Stimulated activated CD4-positive, alpha-beta T cell treated with anti-CD3 and anti-CD28 coated beads, Interleukin-2, amount 100 ng/mL, for 24 hours (primary cell): ENCODE measurements at places on chromosomes 3 and 15.

DNA sequence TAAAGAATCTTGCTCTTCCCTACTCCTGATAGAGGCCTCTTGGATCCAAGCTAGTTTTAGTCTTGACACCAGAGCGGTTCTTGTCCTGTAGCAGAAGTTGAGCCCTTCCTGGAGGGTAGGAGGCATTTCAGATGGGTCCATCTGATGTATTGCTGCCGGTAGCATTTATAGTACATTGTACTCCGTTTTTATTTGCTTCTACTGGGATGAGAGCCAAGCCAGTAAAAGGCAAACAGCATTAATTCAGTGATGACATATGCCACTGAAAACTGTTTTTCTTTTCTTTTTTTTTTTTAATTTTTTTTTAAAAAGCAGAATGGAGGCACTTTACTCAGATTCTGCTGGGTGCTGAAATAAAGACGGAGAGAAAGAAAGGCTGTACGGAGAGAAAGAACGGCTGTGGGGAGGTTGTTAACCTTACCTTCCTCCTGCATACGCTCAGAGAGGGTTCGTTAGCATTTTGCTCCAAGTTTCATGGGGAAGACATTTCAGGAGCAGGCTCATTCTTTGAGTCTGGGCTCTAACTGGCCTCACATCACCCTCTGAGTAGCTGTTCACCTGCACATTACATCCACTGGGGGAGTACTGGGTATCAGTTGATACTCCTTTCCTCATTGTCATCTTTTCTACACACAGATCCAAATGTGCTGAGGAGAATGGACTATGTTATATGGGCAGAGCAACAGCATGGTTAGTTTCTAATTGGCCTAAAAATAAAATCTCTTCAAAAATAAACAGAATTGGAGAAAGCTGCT, 161.5 kb downstream of the FEZF2 start:
- no peak for DNase-seq

GRCh38 chr3:61862614-61863289, 301.4 kb downstream of the PTPRG start:
- DNase-seq, result no peak

- no peak for DNase-seq
Measured at GRCh38 chr3:149042789-149043386, 43.4 kb downstream of the HLTF start.

DNA sequence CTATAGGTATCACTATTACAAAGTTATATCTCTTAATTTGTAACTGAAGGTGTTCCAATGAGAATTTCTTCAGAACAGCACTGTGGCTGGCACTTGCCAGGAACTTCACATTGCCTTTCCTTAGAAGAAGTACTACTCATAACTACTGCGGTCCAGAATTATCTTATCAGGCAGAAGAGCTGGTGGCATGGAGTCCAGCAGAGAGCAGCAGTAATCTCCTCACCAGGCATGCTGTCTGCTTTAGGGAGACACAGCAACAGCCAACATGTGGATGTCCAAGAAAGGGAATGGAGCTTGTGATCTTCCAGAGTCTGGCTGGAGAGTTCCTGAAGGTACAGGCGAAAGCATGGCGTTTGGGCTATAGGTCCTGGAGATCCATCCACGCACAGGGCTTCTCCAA, 919.7 kb upstream of the NR2F2 start:
- no peak for DNase-seq

DNA sequence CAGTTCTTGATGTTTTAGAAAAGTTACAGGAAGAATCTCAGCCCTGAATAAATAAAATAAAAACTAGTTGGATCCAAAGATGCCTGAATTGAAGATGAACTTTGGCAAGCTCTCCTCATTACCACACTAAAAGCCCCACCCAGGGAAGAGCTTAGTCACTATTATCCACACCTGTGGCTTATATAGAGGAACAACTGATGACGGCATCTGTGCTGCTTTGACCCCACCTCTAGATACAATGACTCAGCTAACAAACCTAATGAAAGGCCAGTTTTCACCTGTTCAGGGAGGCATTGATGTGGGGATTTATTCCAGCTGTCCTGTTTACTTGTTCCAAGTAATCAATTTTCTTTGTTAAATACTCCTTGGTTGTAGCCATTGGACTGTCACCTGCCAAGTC, 604.7 kb upstream of the EPHA6 start:
- no peak for DNase-seq

DNA sequence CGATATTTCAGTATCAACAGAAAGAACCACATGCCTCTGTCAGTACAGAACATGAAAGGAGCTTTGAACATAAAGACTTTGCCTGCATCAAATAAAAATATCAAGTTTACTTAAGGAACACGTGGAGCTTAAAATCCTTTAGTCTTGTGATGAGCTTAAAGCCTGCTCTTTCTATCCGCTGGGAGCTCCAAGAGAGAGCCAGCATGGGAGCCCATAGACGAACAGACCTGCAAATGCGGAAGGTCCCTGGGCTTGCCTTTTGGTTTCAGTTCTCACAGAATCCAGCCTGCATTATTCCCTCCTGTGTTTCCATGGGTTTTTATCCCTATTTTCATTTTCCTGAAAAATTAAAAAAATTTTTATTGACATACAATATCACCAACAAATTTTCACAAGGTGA, 530.6 kb upstream of the RGMA start:
- no peak for DNase-seq

DNA sequence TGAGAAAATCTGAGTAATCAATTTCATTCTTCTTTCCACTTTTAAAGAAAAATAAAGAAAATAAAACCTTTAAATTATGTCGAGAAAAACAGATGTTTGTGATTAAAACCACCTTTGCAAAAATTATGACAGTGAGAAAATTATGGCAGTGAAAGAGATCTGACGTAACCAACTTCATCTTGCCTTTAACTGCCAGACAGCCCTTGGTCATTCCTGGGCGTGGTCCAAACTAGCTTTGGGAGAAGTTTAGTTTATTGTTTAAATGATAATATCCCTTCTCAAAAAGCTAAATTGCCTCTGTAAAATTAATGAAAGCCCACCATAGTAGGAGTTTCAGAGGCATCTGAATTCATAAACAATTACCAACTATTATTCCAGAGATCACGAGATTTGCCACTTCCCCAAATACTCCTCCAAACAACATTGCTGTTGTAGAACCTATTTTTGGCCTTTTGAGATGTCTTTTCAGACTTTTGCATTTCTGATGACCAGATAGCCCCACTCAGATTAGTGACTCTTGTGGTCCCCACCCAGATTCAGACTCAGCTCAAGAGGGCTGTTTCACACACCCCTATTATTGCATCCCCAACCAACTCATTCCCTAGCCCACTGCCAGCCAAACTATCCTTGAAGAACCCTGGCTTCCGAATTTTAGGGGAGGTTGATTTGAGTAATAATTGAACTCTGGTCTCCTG, 664.4 kb upstream of the CBLB start:
- no peak for DNase-seq

DNA sequence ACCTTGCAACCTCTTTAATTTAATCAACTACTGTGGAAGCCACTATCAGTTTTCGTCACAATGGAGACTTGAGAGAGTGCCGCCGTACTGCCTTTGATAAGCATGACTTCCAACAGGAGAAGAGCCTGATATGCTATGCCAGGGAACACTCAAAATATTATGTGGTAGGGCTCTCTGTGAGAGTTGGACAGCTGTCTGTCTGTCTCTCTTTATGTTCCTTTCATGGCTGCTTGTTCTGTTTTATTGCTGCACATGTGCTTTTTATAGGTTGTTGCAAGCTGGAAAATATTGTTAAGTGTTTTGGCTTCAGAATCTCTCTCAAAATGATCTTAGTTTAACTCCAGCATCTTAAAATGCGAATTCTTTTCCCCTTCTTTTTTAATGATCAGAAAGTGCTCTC, 249.4 kb upstream of the RARB start:
- DNase-seq, result no peak

DNA sequence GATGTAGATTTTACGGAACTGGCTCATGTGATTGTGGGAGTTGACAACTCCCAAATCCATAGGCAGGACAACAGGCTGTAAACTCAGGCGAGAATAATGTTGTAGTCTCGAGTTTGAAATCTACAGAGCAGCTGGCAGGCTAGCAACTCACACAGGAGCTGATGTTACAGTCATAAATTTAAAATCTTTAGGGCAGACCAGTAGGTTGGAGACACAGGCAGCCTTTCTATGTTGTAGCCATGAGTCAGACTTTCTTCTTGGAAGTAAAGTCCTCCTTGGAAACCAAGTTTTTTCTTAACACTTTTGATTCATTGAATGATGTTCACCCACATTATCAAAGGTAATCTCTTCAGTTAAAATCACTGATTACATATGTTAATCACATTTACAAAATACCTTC, 89.1 kb upstream of the ALCAM start:
- DNase-seq, result no peak

DNA sequence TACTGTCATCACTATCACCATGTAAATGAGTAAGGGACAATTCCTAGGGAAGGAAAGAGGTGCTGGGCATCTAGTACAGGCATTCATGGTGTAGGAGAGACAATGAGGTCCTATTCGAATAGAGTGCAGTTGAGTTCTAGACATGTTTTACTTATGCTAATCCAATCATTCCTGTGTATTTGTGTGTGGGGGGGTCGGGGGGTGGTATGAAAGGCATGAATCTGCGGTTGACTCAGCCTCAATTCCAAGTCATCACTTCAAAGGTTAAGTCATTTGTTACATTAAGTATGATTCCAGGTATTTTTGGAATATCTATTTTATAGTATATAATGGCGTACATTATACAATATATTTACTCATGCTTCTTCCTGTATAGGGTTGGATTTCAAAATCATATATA, 163.1 kb upstream of the GALNT15 start:
- DNase-seq, result no peak

DNA sequence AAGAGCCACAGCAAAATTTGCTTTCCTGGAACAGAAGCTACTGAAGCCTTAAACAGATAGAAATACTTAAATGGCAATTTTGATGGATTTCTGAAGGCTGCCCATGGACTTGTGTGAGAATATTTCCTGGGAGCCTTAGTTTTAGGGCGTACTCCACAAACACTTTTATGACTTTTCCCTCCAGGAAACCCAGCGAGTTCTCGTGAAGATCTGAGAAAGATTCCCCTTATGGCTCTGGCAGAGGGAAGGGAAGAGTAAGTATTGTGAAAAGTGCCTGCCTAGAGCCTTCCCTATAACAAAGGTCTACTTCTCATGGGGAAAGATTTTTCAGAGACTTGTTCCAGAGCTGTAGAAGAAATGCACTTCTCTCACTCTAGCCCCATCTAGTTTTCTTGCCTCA, 31.1 kb upstream of the TRAT1 start:
- DNase-seq, result no peak
